ENCODE measurements at places on chromosomes 11 and 22.

GRCh38 chr11:75214411-75214821 lies 26.2 kb upstream of the TPBGL start:
- DNase-seq, result no peak

- no peak for DNase-seq
Measured at GRCh38 chr11:115737875-115738274, 233.7 kb upstream of the CADM1 start.

GRCh38 chr11:2089536-2090165 lies 49.5 kb downstream of the IGF2 start:
- no peak for DNase-seq

GRCh38 chr22:43320943-43321900 lies 21.9 kb downstream of the SCUBE1 start:
- no peak for DNase-seq

DNA sequence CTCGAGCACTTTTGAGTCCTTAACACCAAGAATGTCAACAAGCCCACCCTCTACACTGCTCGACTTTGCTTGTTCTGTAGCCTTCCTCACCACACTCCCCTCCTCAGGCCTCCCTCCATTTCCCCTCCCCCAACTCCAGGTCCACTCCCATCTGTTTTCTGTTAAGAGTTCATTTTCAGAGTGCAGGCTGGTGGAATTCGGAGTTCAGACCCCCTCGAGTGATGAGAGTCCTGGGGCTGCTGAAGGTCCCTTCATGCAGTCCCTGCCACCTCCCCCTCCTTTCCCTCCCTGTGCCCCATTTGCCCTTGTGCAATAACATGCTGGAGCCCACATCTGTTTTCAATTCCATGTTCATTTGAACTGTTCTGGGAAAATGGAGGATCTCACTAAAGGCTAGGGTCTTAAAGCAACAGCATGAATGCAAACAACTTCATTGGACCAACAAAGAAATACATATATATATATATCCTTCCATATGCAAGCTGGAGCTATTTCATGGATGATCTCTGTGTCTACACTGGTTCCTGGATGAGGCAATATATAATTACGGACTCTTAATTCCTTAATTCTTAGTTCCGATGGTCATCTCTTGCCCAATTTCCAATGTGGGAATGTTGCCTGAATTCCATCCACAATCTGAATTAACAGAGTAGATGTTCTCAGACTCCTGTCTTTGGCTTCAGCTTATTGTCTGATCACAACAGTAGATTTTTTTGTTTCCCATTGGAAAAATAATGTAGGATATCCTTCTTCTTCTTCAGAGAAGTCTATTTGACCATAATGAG lies 340.4 kb downstream of the ETS1 start:
- no peak for DNase-seq

GRCh38 chr11:4059424-4059823 lies 35.2 kb upstream of the RRM1 start:
- DNase-seq, result no peak

GRCh38 chr11:112366012-112366411 lies 105.4 kb upstream of the PLET1 start:
- no peak for DNase-seq

GRCh38 chr11:75938543-75938942 lies 123.5 kb downstream of the UVRAG start:
- no peak for DNase-seq

GRCh38 chr22:22085702-22086500 lies 103.3 kb upstream of the TOP3B start:
- DNase-seq, result no peak

DNA sequence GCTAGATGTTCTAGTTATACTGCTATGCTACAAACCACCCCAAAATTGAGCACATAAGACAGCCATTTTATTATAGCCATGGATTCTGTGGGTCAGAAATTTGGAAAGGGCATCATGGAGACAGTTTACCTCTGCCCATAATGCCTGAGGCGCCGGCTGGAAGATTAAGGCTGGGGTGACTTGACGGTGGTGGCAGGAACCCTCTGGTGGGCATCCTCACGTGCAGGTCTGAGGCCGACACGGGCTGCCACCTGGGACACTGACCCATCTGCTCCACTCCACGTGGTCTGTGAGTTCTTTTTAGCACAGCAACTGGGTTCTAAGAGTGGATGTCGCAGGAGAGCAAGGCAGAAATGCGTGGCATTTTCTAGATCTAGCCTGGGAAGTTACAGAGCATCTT lies 40.0 kb upstream of the PRDM11 start:
- DNase-seq, result no peak

DNA sequence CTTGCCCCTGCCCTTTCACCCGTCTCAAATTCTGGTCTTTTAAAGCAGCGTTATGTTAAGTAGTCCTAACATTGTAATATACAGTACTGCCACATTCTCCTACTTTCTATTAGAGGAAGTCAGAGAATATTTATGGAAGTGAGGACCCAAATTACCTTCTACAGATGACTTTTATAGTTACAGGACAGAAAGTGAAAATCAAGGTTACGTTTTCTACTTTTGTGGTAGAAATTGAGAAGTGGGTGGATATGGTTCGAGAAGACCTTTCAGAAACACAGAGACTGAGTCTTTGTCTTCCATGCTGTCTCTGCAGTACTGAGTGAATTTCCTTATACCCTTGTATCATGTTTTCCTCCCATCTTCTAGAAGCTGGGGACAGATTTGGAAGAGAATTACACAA lies 17.1 kb downstream of the SC5D start:
- DNase-seq, result no peak

DNA sequence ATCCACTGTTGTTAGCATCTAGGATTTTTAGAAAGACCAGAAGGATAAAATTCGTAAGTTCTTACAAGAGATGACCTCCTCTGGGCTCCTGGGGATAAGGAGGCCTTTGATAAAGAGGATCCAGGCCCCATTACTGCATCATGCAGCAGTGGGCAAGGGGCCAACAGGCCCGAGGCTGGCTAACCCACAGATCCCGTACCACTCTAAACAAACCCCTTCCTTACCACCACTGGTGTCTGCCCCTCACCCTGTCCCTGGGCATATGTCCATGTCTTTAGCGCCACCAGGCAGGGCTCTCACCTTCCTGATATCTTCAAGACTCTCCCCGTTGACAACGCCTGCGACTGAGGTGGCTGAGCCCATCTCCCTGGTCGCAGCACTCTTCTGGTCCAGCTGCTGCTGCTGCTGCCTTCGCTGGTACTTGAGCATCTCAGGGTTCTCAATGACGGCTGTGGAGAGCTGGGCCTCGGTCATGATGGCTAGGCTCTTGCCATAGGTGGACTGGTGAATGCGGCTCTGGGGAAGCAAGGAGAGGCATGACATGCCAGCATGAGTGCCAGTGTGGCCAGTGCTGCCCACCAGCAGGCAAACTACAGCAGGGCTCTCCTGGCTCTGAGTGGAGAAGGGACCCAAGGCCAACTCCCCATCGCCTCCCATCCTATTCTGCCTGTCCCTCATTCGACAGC lies 46.2 kb downstream of the HIRA start:
- DNase-seq, result no peak

GRCh38 chr22:36395055-36395849 lies 7.5 kb upstream of the MYH9 start:
- DNase-seq, result no peak

- DNase-seq, result no peak
Measured at GRCh38 chr11:36763187-36763586, 165.2 kb upstream of the RAG2 start.

DNA sequence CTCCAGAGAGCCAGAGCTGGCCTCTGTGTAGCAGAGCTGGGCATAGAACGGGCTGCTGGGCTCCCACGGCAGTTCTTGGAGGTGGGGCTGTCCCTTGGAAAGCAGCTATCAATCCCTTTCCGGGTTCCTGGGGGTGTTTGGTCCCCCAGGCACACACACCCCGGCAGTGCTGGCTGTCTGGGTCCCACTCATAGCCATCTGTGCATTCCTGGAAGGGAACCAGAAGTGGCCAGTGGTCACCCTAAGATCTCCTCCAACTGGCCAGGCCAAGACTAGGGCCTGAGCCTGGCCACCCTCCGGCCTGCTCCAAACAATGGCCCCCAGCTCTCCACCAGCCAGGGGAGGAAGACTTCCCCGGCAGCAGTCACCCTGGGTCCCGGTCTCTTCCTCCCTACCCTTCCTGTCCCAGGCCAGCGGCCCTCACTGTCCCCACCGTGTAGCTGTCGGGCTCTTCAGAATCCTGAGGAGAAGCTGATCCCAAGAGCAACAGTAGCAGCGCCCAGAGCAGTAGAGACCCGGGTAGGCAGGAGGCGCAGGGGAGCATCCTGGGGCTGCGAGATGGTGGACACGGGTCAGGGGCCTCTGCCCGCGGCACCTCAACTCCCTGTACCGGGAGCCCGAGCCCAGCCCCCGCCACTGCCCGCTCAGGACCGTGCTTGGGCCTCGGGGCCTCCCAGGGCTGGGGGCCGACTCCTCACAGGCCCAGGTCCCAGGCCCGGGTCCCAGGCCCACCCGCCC lies 620 bp downstream of the EFEMP2 start:
- DNase-seq, result no peak

GRCh38 chr11:69905611-69906452 lies 86.6 kb upstream of the FGF3 start:
- no peak for DNase-seq

DNA sequence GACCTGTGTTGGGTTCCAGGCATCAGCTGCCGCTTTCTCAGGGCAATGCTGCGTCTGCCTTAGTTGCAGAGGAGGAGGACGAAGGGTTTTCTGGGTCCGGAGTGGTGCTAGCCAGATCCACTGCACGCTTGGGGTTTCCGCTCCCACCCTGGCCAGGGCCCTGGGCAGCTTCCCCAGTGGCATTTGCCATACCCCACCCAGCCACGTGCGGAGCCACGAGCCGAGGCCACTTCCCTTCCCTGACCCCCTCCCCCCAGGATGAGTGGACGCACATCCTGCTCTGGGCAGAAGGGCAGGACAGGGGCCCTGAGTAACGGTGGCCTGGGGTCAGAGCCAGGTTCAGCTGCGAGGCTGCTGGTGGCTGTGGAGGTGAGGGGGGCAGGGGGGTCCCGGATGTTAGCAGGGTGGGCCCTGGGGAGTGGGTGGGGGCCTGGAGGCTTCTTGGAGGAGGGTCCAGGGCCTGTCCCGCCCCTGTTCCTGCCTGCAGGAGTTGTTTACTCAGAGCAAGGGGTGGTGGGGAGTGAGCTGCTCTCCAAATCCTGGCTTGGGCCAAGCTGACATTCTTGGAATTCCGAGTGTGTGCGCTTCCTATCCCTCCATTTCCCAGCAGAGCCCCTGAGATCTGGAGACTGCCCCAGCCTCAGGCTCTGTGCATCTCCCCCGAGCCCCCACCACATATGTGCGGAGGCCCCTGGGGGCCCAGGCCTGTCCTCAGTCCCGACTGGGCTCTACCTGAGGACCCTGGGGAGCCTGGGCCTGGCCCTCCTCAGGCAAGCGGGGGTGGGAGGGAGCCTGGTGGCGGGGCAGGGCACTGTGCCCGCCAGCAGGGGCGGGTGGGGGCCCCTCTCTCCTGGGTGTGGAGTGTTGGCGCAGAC lies 1.4 kb downstream of the TSPAN4 start:
- no peak for DNase-seq

DNA sequence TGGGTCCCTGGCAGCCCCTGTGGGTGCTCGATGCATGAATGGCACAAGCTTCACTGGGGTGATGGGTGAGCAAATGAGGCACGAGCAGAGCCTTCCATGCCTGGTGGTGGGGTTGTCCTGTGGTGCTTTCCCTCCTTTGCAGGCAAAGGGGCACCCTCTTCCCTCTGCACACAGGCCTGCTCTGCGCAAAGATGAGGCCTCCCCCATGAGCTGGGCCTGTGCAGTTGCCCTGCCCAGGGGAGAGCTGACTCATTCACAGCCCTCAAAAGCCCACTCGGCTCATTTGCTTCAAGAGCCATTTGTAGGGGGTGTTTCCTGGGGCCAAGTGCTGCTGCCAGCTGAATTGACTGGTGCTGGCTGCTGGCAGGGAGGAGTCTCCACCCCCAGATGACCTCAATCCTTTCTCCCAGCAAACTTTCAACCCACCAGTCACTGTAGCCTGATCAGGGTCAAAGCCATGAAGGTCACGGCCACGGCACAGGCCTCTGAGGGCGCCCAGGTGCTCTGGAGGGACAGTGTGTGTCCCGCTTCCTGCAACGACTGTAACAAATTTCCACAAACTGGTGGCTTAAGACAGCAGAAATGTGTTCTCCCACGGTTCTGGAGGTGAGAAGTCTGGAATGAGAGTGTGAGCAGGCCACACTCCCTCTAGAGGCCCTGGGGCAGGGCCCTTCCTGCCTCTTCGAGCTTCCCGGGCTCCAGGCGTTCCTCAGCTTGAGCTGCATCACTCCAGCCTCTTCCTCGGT lies 48.8 kb upstream of the ANO1 start:
- no peak for DNase-seq

DNA sequence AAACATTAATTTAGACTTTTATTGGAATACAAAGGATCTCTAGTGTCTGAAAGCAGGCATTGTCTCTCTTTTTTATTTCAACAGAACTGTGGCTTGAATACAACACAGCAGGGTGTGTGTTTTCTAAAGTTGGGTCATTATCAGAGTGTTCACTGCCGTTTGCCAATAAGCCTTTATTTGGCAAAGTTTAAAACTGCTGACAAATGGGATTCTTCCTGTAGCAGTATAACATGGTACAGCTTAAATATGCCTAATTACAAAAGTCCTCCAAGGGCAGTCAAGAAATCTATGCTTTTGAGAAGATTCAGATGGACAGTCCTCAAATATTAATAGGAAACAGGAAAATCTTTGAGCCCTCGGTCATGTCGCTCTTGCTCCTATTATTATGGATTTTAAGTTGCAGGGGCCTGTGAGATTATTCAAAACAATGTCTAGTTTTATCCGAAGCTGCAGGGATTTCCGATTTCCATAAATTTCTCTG lies 199.9 kb downstream of the MAML2 start:
- DNase-seq, result no peak

DNA sequence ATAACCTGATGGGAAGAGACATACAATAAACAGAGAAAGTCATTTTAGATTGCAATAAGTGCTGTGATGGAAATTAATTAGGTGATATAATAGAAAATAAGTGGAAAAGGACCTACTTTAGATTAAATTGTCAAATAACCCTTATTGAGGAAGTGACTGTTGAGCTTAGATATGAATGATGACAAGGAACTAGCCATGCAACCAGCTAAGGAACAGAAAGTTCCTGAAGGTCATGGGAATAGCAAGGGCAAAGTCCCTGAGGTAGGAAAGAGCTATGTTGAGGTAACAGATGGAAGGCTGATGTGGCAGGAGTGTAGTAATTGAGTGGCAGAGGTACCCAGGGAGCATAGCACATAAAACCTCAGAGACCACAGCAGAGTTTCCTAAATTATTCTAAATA lies 135.2 kb downstream of the WNT11 start:
- no peak for DNase-seq

GRCh38 chr11:66853242-66854229 lies 3.3 kb upstream of the LRFN4 start:
- no peak for DNase-seq

All from SHP77 (cell line).